Thoracic aorta (tissue), 2 donors: ENCODE measurements at places on chromosomes 7 and 10.
A peak's percentile ranks its signal among the peaks of the same experiment; 100 is the strongest.

- H3K4me1 ChIP-seq, result no peaks in the 10 kb centered on the region
- no peak overlapping the region for H3K27ac ChIP-seq
- H3K27me3 ChIP-seq, result peaks cover 3% of the 10 kb centered on the region
- no peak overlapping the region for H3K4me3 ChIP-seq
Observed at GRCh38 chr7:128189231-128189930, 51.7 kb upstream of the LEP start.

DNA sequence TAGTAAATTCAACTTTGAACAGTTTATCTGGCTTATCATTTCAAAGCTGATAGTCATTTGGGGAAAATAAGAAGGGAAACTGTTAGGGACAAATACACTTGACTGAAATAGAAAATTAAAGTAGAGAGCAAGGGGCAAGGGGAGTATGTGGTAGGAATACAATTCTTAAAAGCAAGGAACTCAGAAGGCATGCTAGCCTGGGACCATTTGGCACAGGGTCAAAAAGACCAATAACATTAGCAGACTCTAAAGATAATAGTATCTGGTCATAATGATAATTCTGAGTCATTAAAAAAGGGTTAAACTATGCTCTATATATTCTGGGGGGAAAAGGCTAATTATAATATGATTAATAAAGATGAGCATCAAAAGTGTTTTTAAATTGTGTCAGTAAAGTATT, 112.2 kb downstream of the CNOT4 start:
- no peak overlapping the region for H3K4me3 ChIP-seq
- no peaks in the 10 kb centered on the region for H3K4me1 ChIP-seq
- H3K36me3 ChIP-seq, result peaks cover 8% of the 10 kb centered on the region
- H3K27me3 ChIP-seq, result no peaks in the 10 kb centered on the region

GRCh38 chr10:128588402-128588801, 462.2 kb upstream of the MKI67 start:
- H3K4me1 ChIP-seq, result no peaks in the 10 kb centered on the region
- DNase-seq, result no peak
- H3K27me3 ChIP-seq, result no peaks in the 10 kb centered on the region
- H3K4me3 ChIP-seq, result no peak overlapping the region
- H3K36me3 ChIP-seq, result no peaks in the 10 kb centered on the region

DNA sequence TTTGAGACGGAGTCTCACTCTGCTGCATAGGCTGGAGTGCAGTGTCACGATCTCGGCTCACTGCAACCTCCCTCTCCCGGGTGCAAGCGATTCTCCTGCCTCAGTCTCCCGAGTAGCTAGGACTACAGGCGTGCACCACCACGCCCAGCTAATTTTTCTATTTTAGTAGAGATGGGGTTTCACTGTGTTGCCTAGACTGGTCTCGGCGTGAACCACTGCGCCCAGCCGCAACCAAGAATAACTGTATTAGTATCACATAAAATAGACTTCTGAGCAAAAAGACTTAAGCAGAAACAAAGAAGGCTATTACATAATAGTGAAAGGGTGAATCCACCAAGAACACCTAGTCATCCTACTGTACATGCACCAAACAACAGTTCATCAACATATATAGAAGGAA, 67.6 kb upstream of the TFEC start:
- H3K27me3 ChIP-seq, result no peaks in the 10 kb centered on the region
- no peak for DNase-seq
- H3K27ac ChIP-seq, result no peak overlapping the region

- H3K36me3 ChIP-seq, result no peaks in the 10 kb centered on the region
- H3K4me3 ChIP-seq, result no peak overlapping the region
- H3K27me3 ChIP-seq, result no peaks in the 10 kb centered on the region
- no peak overlapping the region for H3K27ac ChIP-seq
- DNase-seq, result no peak
Observed at GRCh38 chr10:64733980-64734379, 1212.8 kb downstream of the REEP3 start.

GRCh38 chr7:24821045-24821753, 63.9 kb upstream of the GSDME start:
- no peaks in the 10 kb centered on the region for H3K36me3 ChIP-seq
- no peak overlapping the region for H3K27ac ChIP-seq
- DNase-seq, result peak; percentile 9
- H3K4me3 ChIP-seq, result no peak overlapping the region
- no peaks in the 10 kb centered on the region for H3K27me3 ChIP-seq

DNA sequence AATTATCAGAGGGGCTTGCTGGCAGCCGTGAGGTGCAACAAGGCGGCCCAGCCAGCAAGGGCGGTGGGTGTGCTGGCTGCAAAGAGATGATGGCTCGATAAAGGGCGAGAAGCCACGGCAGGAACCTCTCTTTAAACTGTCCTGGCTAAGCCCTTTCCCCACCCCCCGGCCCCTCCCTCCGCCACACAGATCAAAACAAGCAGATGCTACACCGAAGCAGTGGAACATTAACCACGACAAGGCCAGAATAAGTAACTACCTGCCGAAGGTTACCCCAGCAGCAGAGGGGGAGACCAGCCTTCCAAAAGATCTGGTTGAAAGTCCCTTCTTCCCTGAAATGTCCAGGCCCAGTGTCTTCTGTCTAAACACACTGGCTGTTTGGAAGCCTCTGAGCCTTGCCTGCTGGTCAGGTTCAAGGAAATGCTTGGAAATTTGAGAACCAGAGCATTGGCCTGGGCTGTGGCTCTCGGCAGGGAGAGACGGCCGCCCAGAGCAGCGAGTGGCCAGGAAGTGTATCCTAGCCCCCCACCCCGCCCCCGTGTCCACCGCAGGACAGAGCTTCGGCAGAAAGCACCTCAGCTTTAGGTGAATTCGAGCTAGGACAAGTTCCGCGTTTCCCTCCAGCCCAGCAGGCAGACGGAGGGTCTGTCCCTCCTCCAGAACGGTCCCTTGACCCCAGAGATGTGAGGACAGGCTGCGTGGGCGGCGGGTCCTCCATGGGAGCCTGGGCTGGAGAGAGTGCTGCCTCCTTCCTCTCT, 2.1 kb downstream of the FAM20C start:
- peaks cover 58% of the 10 kb centered on the region for H3K4me1 ChIP-seq
- H3K4me3 ChIP-seq, result peak overlapping the region; percentile 89
- H3K27me3 ChIP-seq, result no peaks in the 10 kb centered on the region
- no peak for DNase-seq
- H3K36me3 ChIP-seq, result peaks cover 37% of the 10 kb centered on the region

- H3K4me3 ChIP-seq, result no peak overlapping the region
- DNase-seq, result no peak
Observed at GRCh38 chr10:79490400-79491142, 21.8 kb upstream of the EIF5AL1 start.

GRCh38 chr7:130902755-130903357, 168.8 kb upstream of the KLF14 start:
- H3K27me3 ChIP-seq, result no peaks in the 10 kb centered on the region
- H3K27ac ChIP-seq, result peak overlapping the region; percentile 67
- H3K4me3 ChIP-seq, result no peak overlapping the region
- peaks cover 38% of the 10 kb centered on the region for H3K4me1 ChIP-seq

GRCh38 chr7:117095055-117095454, 141.8 kb downstream of the ST7 start:
- no peak for DNase-seq
- H3K36me3 ChIP-seq, result no peaks in the 10 kb centered on the region
- H3K27ac ChIP-seq, result no peak overlapping the region
- no peaks in the 10 kb centered on the region for H3K27me3 ChIP-seq
- H3K4me3 ChIP-seq, result no peak overlapping the region

DNA sequence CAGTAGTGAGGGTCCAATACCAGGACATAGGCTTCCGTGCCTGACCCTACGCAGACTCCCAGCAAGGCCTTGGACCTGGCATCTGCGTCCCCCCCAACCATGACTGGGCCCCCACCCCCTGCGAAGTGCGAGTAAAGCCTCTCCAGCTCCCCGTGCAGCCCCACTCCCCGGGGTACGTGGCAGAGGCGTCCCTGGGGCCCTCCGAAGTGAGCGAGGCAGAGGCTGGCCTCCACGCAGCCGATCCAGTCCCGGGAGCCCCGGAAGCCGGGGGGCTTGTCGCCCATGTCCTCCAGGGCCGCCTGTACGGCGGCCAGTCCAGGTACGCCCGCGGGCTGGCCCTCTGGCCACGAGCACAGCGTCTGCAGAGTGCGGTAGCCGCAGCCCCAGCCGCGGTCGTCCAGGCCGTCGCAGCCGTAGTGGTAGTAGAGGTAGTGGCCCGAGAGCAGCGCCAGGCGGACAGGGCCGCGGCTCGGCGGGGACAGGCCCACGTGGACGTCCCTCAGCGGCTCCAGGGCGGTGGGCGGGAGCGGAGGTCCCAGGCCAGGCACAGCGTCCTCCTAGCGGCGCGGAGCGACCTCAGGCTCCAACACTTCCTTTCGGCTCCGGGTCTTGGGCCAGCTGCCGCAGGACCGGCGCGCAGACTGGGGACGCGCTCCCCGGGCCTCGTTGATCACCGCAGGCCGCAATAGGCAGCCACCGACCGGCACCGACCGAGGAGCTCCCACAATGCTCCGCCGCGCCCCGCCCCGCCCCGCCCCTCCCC, at the start of gene UFSP1:
Gene UFSP1 (minus strand): TSS at position 728 of the 763 bp plus-strand sequence. CDS start 444 bp downstream, at position 284.
- H3K4me3 ChIP-seq, result peak within 1 kb of the TSS; percentile 94
- H3K4me1 ChIP-seq, result peaks cover 9% of the 10 kb centered on the region
- no peak for DNase-seq
- peaks cover 41% of the 10 kb centered on the region for H3K36me3 ChIP-seq
- H3K27me3 ChIP-seq, result no peaks in the 10 kb centered on the region

GRCh38 chr7:138929969-138930368, 51.2 kb downstream of the KIAA1549 start:
- no peak overlapping the region for H3K4me3 ChIP-seq
- H3K36me3 ChIP-seq, result no peaks in the 10 kb centered on the region
- H3K27ac ChIP-seq, result no peak overlapping the region
- no peak for DNase-seq
- H3K27me3 ChIP-seq, result no peaks in the 10 kb centered on the region

- H3K27ac ChIP-seq, result no peak overlapping the region
- DNase-seq, result no peak
- no peak overlapping the region for H3K4me3 ChIP-seq
Observed at GRCh38 chr7:115356139-115356746, 434.3 kb downstream of the MDFIC start.

GRCh38 chr7:132257253-132257652, 319.0 kb downstream of the PLXNA4 start:
- peak overlapping the region; percentile 82 for H3K27ac ChIP-seq
- no peak overlapping the region for H3K4me3 ChIP-seq
- H3K36me3 ChIP-seq, result no peaks in the 10 kb centered on the region
- H3K27me3 ChIP-seq, result no peaks in the 10 kb centered on the region
- no peak for DNase-seq

- DNase-seq, result no peak
- no peaks in the 10 kb centered on the region for H3K36me3 ChIP-seq
- H3K4me3 ChIP-seq, result no peak overlapping the region
- peak overlapping the region; percentile 77 for H3K27ac ChIP-seq
- H3K27me3 ChIP-seq, result no peaks in the 10 kb centered on the region
Observed at GRCh38 chr10:13977861-13978532, 352.7 kb downstream of the FRMD4A start.

- peaks cover 4% of the 10 kb centered on the region for H3K4me1 ChIP-seq
- no peak for DNase-seq
- no peaks in the 10 kb centered on the region for H3K27me3 ChIP-seq
- H3K4me3 ChIP-seq, result no peak overlapping the region
- no peaks in the 10 kb centered on the region for H3K36me3 ChIP-seq
- H3K27ac ChIP-seq, result no peak overlapping the region
Observed at GRCh38 chr7:1055956-1056784, 11.8 kb downstream of the GPR146 start.

DNA sequence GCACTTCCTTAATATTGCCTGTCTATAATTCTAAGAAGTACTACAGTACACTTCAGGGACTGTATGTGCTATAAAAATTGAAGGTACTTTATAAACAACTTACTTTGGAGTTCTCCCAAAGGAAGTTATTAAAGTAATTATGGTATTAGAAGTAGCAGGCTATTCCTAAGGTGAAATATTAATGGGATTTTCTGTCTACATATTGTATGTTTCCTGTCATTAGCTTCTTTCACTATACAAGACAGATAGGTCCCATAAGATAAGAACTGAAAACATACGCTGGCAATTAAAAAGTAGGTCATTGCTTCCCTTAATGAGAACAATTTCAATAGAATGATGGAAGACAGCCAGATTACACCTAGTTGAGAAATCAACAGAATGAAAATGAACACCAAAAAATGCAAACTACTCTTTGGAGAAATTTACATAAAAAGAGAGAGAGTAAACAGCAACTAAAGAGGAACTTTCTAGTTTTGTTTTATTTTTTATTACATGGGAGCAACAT, 147.0 kb downstream of the HBP1 start:
- H3K27ac ChIP-seq, result no peak overlapping the region
- no peaks in the 10 kb centered on the region for H3K27me3 ChIP-seq
- no peak for DNase-seq
- H3K4me1 ChIP-seq, result no peaks in the 10 kb centered on the region
- H3K36me3 ChIP-seq, result no peaks in the 10 kb centered on the region

DNA sequence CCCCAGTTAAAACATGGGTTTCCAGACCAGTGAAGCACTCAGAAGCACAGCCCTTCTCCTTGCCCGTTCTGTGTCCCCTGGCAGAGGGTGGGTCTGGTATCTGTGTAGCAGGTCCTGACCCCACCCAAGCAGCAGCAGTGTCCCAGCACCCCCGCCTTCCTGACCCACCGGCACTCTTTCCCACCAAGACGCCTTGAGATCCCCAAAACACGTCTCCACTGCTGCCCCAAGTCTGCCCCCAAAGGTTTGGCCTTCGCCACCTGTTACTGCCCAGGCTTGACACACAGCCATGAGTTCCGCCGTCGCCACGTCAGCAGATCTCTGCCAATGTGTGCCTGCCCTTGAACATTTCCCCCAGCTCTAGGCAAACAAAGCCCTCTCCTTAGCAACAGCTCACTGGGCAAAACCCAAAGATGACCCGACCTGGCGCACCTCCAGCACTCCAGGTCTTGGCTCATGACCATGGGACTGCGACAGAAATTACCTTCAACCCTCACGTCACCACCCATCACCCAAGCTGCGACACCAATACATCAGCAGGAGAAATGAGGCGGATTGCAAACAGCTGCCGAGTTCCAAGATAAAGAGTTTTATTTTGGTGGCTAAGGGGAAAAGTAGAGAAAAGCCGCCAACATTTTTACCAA, 75.6 kb downstream of the CTBP2 start:
- peak overlapping the region; percentile 95 for H3K27ac ChIP-seq
- peaks cover 59% of the 10 kb centered on the region for H3K4me1 ChIP-seq
- no peaks in the 10 kb centered on the region for H3K27me3 ChIP-seq
- H3K36me3 ChIP-seq, result no peaks in the 10 kb centered on the region
- peak overlapping the region; percentile 56 for H3K4me3 ChIP-seq
- peak; percentile 54 for DNase-seq

GRCh38 chr10:78628976-78629375, 439.8 kb upstream of the ZMIZ1 start:
- DNase-seq, result no peak
- H3K36me3 ChIP-seq, result no peaks in the 10 kb centered on the region
- no peak overlapping the region for H3K27ac ChIP-seq
- no peaks in the 10 kb centered on the region for H3K27me3 ChIP-seq

DNA sequence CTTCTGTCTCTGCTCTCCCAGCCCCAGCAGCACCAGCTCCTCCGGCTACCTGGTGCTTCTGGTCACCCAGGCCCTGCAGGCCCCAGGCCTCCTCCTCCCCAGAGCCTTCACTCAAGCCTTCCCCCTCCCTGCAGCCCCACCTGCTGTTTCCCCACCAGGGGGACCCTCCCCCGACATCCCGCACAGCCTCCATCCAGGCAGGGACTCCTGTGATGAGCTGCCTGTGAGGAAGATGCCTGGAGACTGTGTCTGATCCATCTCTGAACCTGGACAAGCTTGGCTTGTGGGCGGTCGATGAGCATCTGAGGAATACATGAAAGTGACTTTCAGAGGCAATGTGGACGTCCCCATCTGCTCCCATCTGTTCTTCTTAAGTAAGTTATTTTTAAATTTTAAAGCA, 45.0 kb downstream of the RAMP3 start:
- no peaks in the 10 kb centered on the region for H3K27me3 ChIP-seq
- H3K27ac ChIP-seq, result no peak overlapping the region
- H3K4me3 ChIP-seq, result no peak overlapping the region
- DNase-seq, result no peak
- H3K4me1 ChIP-seq, result no peaks in the 10 kb centered on the region
